ENCODE measurements at places on chromosomes 2 and 18. TPM values are rescaled to one million over a fixed set of nuclear protein-coding genes. Genes with fewer than 3 reads are reported as not detected.

Gene CYRIA
- 10.2 TPM for total RNA-seq

Gene ZAP70
- 1.2 TPM for total RNA-seq

Gene ZNF142
- total RNA-seq = 30.3 TPM

Gene SLC14A1
- 1.5 TPM for total RNA-seq

Gene ECEL1
- 0.32 TPM for total RNA-seq

Gene SLC40A1
- 65.7 TPM for total RNA-seq

Gene SCYGR4
- total RNA-seq = not detected

Gene GCG
- not detected for total RNA-seq

Gene ABCG8
- not detected for total RNA-seq

Gene LRATD1
- 3.5 TPM for total RNA-seq

- no peak for DNase-seq
These were observed 73.5 kb downstream of the MGAT5 start for GRCh38 chr2:134327367-134327766.

GRCh38 chr2:44358503-44358902 lies 2.8 kb downstream of the PREPL start:
- peak; percentile 59 for DNase-seq

DNA sequence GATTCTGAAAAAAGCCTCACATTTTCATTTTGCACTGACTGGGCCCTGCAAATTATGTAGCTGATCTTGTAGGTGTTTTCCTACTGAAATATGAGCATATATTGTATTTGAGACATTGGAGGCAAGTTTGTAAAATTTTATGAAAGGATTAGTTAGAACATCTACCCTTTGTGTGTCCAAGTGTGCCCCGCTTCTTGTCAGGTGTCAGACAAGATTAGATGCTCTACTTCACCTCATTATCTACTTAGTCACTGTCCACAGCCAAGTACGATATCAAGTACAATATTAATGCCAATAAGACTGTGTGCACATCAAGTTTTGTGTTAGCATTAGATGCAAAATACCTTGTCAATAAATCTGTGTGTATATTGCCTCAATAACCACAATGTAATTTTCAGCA lies 67.8 kb upstream of the RPRM start:
- DNase-seq = no peak

DNA sequence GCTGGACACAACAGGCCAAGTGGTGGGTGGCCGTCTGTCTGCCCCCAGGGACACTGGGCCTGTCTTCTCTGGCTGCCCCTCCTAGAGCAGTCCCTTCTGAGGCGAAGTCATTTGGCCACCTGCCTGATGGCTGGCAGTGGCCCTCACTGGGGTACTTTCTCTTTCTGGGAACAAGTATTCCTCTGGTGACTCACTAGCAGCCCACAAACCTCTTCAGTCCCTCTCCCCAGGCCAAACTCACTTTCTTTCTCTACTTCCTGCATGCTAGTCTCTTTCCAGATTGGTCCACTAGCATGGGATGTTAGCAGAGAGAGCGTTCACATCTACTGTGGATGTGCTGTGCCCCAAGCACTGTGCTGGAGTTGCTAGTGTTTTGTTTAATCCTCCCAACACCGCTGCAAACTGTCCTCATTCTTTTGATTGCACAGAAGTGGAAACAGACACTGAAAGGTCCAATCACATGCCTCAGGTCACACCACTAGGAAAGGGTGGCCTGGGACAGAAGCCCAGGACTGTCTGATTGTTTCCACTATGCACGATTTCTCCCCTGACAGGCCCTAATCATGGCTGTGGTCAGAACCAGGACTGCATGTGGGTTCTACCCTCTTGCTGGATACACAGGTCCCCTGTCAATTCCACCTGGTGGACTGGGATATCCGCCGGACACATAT lies 5.2 kb downstream of the DYSF start:
- DNase-seq = no peak

DNA sequence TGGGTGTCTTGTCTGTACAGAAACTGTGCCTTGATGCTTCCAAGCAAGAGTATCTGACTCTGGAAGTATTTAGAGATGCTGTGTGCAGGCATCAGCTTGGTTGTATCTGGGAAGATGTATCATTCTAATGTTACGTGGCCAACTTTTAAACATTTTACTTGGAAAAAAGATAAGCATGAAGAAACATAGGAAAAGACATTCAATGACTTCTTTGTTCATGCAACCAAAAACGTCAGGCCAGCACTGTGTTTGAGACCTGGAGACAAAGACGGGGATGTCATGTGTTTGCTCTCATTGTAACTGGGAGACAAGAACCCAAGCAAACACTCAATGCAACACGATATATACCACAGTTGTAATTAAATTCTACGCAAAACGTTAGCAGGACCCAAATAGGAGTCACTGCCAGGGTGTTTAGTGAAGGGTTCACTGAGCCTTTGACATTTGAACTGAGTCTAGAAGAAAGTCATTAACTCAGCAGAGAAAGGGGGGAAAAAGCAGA lies 8.9 kb upstream of the SESTD1 start:
- no peak for DNase-seq

DNA sequence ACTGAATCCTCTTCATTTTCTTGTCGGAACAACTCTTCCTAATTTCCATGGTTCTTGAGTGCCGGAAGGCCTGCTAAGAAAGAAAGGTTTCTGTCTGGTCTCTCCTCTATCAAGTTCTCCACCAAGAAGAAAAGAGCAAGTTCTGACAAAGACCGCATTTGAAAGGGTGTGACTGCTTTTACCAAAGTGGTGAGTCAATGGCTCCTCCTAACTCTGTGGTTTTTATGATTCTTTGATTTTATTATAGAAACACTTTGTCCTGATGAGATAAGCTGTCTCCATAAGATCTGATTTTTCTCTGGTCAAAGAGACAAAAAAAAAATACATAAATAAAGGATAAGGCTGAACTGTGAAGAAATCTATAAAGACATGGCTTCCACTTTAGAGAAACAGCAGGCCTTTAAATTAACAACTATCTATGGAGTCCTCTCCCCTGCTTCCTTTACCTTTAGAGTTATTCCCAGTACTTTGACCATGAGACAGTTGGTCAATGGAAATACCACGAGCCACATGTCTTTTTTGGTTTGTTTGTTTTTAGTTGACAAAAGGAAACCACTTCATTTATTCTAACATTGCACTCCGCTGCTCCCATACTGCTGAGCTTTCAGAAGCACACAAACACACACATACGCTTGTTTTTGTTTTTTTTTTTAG lies 67.7 kb downstream of the REL start:
- DNase-seq = no peak

GRCh38 chr2:25169073-25169470 lies 692 bp upstream of the POMC start:
- no peak for DNase-seq

DNA sequence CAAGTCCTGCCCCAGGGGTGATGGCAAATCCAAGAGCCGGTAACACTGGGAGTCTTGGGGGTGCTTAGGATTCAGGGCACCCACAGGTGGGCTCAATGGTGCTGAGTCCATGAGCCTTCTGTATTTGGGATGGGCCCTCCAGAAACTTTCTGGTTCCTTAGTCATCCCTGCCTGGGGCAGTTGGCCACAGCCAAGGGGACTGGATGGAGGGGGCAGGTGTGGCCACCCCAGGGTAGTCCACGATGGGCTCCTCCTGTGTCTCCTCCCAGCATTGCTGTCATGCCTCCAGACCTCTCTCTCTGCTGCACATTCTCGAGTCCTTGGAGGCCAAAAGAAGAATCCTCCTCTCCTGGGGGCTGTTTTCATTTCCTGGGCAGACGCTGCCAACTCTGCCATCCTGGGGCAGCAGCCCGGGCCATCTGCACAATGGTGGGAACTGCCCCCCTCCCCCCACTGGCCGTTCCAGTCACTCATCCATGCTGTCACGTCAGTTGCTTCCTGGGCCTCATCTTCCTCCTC lies 158.0 kb upstream of the TWIST2 start:
- no peak for DNase-seq

- DNase-seq = no peak
These were observed 135.1 kb downstream of the GFPT1 start for GRCh38 chr2:69251943-69252342.

DNA sequence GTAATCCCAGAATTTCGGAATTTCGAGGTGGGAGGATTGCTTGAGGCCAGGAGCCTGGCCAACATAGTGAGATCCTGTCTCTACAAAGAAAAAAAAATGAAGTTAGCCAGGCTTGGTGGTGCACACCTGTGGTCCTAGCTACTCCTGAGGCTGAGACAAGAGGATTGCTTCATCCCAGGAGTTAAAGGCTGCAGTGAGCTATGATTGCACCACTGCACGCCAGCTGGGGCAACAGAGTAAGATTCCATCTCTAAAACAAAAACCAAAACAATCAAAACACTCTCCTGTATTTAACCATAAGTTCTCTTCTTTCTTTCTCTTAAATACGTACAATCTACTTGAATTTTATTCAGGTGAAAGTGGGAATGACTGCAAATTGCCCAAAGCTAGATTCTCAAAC lies 33.8 kb upstream of the NEDD4L start:
- no peak for DNase-seq

DNA sequence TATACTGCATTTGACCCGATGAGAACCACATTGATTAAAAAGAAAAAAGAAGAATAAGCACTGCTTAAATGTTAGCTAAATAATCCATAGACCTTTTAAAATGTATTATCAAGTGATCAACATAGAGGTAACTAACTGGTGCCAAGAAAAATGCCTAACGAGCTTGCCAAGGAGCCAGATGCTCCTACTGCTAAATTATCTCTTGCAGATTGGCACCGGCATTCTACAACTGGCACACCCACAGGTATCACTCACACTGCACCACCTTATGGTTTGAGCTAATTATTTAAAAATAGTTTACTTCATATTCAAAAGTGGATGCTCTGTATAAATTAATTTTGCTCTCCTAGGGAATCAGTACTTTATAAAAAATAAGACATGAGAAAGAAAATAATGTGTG lies 341.6 kb upstream of the CDH7 start:
- DNase-seq = no peak

DNA sequence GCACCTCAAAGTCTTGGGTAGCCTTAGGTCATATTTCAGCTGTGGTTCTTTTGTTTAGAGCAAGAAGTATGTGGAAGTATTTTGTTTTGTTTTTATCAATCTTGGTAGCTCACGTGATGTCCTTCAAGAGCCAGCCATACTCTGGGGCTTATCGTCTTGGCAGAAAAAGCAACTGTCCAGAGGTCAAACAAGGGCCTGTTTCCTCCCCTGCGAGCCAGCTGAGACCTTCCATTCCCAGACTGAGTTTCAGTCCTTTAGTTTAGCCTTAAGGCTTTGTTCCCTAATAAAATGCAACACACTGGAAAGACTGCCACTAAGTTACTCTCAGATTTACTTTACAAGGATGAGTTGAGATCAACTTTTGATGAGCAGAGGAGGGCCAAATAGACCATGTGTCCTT lies 63.5 kb downstream of the TXNL1 start:
- peak; percentile 68 for DNase-seq

GRCh38 chr2:854460-854859 lies 96.2 kb upstream of the SNTG2 start:
- no peak for DNase-seq

- no peak for DNase-seq
These were observed 28.9 kb upstream of the TMEM214 start for GRCh38 chr2:27003857-27004256.

GRCh38 chr2:40758401-40759155 lies 306.7 kb upstream of the SLC8A1 start:
- no peak for DNase-seq

GRCh38 chr2:3970791-3971651 lies 267.6 kb downstream of the DCDC2C start:
- DNase-seq = no peak

- peak; percentile 69 for DNase-seq
These were observed 102.6 kb downstream of the MCFD2 start for GRCh38 chr2:46813020-46813415.

DNA sequence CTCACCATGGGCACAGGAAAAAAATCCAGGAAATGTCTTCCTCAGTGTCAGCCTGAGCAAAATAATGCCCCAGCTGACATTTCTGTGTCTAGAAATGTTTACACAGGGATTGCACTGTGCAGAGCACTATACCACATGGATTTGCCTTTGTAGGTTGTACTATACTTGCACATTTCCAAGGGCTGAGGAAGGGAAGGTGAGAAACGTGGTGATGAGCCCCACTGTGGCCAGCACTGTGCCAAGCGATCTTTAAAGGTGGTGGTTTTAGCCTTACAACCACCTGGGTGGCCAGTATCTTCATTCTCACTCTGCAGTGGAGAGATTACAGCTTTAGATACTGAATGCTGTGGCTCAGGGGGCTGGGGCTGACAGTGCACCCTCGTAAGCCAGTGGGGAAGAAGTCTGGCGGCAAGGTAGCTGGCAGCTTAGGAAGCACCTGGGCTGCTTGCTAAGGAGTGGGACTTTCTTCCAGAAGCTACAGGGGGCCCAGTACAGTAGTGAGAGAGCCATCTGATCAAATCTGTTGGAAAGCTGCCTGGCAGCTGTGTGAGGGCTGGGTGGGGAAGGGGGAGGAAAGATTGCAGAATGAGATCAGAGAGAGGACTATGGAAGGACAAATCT lies 81.4 kb upstream of the MSH2 start:
- DNase-seq = no peak

- DNase-seq = no peak
These were observed 66.7 kb upstream of the DNAJC10 start for GRCh38 chr2:182649316-182649715.
